ENCODE measurements at places on chromosomes 2 and 18.

DNA sequence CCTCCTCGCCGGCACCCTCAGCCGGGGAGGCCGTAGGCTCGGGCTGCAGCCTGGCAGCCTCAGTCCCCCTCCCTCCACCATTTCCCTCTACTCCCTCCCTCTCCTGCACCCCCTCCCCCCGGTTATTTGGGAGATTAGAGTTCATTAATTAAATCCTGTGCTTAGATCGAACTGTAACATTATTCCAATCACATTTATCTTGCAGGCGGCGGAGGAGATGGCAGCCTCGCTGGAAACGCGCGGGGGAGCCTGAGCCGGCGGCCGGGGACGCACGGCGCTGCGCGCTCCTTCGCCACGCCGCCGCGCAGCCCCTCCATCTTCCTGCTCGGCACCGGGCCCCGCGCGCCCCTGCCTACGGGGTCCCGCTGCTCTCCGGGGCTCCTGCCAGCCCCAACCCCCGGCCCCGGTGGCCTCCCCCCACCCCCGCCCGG, at the start of gene ST8SIA3:
Gene ST8SIA3, plus strand, starts transcription at position 287 of the 431 bp plus-strand sequence. CDS start 290 bp downstream, outside the sequence.
- DNase-seq = no peak

DNA sequence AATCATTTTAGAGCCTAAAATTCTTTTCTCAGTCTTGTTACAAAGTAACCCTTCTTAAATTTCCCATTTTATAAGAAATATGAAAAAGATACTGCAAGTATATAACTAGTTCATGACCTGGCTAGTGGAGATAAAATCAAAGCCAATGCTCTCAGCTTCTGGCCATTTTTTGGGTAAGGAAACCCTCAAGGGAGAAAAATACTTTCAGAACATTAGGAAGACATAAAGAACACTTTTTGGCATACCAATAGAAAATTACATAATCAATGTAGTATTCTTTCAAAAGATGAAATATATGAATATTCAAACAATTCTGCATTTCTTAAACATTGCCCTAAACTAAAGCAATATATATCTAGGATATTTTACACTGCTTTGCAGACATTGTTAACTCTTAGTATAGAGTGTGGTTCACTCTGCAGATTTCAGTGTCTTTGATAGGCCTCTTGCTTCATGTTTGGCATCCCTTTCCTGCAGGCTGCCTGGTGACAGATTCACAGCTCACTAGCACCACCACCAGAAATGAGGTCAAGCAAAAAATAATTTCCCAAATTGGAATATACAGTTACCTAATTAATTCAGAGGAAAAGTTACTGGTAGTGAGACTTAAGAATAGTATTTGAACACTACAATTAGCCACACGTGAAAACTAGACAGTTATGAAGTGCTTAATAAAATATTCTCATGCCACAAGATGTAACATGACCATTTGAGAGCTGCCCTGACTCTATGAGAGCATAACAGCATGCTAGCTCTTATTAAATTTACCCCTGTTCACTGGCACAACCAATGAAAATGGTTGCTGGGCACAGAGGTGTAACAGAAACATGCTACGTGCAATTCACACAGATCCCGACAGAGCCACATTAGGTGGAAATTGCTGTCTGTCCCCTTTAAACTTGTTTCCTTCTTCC, 36.0 kb downstream of the PAIP2B start:
- peak; percentile 11 for DNase-seq

- no peak for DNase-seq
Measured at GRCh38 chr18:58344861-58345463, 283.9 kb downstream of the ALPK2 start.

GRCh38 chr18:68759308-68759707, 38.6 kb upstream of the CCDC102B start:
- DNase-seq = no peak

DNA sequence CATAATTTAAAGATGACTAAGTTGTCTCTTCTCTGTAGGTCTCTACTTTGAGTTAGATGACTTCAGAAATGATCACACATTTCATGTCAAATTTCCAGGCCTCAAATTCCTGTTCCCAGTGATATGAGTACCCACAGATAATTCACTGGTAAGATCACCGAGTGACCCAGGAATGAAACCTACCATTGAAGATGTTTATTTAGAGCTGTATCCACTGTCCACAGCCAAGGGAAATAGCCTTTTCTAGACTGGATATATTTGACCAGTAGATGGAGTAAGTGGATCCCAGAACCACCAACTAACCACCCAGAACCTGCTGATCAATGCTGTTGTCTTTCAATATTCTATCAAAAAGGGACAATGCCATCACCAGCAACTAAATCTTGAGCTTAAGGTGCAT, 238.8 kb downstream of the SLC8A1 start:
- DNase-seq = peak; percentile 16

GRCh38 chr18:44409071-44409470, 271.6 kb upstream of the SETBP1 start:
- DNase-seq = no peak

- peak; percentile 13 for DNase-seq
Measured at GRCh38 chr2:165274698-165275097, 35.5 kb downstream of the SCN2A start.

DNA sequence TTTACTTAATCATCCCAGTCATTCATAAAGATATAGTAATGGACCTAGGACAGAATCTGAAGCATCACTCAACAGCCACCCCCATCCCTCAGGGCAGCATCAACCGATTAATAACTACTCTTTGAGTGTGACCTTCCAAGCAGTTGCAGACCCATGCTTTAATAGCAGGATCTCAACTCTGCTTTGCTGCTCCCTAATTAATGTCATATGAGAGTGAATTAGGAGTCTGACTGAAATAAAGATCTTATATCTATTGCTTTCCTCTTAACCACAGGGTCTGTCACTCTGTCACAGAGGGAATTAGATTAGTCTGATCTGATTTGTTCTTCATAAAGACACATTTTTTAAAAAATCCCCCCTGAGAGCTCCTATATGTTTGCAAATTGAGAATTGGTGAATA, 46.1 kb upstream of the LRP1B start:
- no peak for DNase-seq

GRCh38 chr2:240995041-240996021, 3.1 kb upstream of the SNED1 start:
- no peak for DNase-seq

- no peak for DNase-seq
Measured at GRCh38 chr2:75513616-75514170, 47.0 kb downstream of the EVA1A start.

DNA sequence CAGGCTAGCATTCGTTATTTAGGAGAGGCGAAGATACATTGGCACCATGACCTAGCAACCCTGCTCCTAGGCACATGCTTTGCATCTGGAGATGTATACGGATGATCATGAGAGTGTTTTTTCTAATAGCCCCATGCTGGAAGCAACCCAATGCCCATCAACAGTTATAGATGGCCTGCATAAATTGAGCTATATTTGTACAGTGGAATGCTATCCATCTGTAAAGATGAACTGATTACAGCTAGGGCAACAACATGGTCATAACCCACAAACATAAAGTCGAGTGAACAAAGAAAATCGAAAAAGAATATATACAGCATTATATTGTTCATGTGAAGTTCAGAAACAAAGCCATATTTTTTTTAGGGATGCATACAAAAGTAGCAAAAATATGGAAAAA, 20.6 kb upstream of the CHRNA1 start:
- DNase-seq = no peak

DNA sequence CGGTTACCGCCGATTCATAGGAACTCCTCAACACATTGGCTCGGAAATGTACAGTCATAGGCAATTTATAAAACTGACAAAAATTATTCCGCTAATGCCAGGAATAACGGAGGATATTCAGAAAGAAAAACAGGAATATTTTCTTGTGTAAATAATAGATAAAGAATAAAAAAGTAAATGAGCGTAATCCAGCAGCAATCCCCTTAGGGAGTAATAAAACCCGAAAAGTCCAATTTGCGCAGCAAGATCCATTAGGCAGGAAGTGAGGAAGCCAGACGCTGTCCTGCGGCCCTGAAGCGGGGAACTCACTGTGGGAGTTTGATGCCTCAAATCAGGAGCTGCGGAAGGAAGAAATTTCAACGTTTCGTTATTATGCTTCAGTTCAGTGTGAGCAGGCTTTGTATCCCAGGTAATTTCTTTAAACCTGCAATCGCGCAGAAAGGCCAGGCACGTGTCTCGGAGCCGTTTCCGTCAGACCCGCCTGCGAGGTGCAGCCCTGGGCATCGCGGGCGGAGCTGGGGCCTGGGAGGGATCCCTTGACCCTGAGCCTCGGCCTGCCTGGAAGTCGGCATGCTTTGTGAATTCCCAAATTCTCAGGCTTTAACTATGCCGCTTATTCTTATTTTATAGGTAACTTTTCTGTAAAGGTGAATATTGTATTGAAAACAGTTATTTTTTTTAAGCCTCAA, 180.9 kb upstream of the ALKAL2 start:
- no peak for DNase-seq

DNA sequence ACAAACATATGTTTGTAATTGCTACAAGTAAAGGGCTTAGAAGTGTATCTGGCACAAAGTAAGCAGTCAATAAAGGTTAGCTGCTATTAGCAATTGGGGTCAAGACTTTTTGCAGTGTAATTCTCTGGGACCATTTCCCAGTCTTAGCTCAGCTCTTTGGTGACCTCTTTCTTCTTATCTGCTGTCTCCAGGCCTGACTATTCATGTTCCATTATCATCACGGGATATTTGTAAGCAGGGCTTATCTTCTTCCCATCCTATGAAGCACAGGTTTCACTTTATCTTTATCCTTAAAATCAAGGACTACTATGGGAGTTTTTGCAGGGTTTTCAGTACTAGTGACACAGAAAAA, 131.7 kb downstream of the DOCK10 start:
- no peak for DNase-seq

- no peak for DNase-seq
Measured at GRCh38 chr2:200377355-200378336, 71.2 kb downstream of the SPATS2L start.

DNA sequence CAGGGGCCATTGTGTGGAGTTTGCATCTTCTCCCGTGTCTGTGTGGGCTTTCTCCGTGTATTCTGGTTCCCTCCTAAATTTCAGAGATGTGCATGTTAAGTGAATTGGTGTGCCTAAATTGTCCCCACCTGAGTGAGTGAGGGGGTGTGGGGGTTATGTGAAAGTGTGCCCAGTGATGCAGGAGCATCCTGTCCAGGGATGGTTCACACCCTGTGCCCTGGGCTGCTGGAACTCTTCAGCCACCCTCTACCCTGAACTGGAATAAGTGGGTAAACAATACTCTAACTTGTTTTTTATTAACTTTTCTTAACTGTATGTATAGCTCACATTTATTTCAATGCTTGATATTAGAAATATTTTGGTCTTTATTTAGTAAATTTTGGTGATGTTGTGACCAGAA, 56.0 kb downstream of the UBE2E3 start:
- DNase-seq = no peak

GRCh38 chr2:75077909-75078308, 119.5 kb downstream of the POLE4 start:
- DNase-seq = no peak

DNA sequence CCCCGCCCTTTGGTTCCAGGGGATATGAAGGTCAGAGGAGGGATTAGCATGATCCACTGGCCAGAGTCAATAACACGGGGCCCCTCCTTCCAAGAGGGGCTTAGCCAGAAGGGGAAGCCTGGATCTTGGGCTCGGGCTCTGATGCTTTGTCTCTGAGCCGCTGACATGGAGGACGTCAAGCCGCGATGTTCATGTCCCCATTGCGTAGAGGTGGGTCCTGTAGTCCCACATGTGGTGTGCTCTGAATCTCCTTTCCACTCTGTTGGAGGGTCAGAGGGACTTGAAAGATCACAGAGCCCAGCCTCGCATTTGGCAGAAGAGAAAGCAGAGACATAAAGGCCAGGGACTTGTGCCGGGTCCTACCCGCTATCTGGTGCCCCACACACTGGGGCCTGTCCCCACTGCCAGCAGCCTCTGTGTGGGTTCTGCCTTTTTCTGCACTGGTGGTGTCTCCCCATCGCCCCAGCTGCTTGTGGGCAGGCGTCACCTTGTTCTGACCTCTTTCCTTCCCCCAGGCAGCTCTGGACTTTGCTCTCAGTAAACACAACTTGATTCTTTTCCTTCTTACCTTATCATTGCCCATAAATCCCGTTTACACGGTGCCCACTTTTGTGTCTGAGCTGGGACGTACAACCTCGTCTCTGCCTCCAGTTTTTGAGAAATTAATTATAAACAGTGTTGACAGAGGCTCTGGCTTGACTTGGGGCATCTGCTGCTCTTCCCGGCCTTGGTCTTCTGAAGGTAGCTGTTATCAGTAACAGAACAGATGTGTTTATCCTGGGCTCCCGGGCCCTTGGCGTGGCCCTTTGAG, 48.8 kb downstream of the SH3BP4 start:
- no peak for DNase-seq

DNA sequence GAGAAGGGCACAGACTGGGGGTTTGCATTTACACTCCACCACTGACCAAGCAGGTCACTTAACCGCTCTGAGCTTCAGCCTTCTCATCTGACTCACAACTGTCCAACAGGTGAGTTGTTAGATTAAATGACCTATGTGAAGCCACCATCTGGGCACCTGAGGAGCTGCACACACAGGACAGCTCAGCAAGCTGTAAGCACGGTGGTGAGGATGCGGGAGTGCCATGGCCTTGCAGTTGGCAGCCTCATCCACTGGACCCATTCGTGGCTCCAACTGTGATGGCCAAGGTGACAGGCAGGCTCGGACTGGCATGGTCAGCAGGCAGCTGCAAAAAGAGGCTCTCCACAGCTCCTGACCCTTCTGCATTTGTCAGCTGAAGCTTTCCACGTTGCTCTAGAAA, 23.3 kb upstream of the AMMECR1L start:
- no peak for DNase-seq

DNA sequence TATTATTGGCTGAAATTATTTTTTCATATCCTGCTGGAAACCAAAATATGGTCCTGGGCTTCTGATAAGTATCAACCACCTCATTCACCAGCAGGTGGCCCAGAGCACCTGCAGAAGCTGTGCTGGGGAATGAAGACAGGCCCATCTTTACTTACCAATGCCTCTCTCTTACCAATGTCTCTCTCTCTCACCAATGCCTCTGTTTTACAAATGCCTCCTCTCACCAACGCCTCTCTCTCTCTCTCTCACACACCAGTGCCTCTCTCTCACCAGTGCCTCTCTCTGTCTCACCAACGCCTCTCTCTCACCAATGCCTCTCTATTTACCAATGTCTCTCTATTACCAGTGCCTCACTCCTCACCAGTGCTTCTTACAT, 2.3 kb upstream of the MAL start:
- DNase-seq = no peak

- no peak for DNase-seq
Measured at GRCh38 chr2:60002183-60002867, 551.1 kb downstream of the BCL11A start.

DNA sequence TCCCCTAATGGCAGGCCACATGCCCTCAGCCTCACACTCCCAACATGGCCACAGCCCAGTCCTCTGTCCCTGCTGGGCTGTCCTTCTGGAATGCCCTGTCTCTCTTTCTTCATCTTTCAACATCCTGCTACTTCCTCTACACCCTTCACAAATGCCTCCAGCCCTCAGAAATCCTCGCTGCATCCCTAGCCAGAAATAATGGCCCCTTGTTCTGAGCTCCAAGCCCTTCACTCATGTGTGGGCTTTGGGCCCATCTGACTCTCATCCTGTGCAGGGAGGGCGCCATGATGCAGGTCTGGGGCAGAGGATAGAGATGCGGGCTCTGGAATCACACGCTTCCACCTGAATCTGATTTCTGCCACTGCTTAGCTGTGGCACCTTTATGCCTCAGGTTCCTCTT, 181.9 kb downstream of the TNS1 start:
- DNase-seq = no peak
